ENCODE measurements at places on chromosomes 1 and 21. TPM values are rescaled to one million over a fixed set of nuclear protein-coding genes. Genes with fewer than 3 reads are reported as not detected.

- no peak overlapping the region for H3K4me3 ChIP-seq
- H3K27ac ChIP-seq, result no peak overlapping the region
- no peak for DNase-seq
- H3K36me3 ChIP-seq, result no peaks in the 10 kb centered on the region
- no peaks in the 10 kb centered on the region for H3K27me3 ChIP-seq
- peaks cover 3% of the 10 kb centered on the region for H3K4me1 ChIP-seq
Observed at GRCh38 chr1:231517076-231517475, 11.4 kb upstream of the TSNAX start.

- no peaks in the 10 kb centered on the region for H3K27me3 ChIP-seq
- H3K27ac ChIP-seq, result no peak overlapping the region
- no peaks in the 10 kb centered on the region for H3K36me3 ChIP-seq
- H3K4me3 ChIP-seq, result no peak overlapping the region
- peaks cover 25% of the 10 kb centered on the region for H3K4me1 ChIP-seq
- DNase-seq, result peak; percentile 27
Observed at GRCh38 chr1:9826616-9827015, 2.9 kb upstream of the CLSTN1 start.

GRCh38 chr1:56774067-56774609 is 45.1 kb downstream of the FYB2 start:
- H3K4me3 ChIP-seq, result peak overlapping the region; percentile 19
- no peaks in the 10 kb centered on the region for H3K27me3 ChIP-seq
- no peak for DNase-seq
- H3K36me3 ChIP-seq, result no peaks in the 10 kb centered on the region

GRCh38 chr1:245894843-245895242 is 612.2 kb downstream of the SMYD3 start:
- no peak overlapping the region for H3K4me3 ChIP-seq
- no peaks in the 10 kb centered on the region for H3K36me3 ChIP-seq
- DNase-seq, result no peak
- no peaks in the 10 kb centered on the region for H3K27me3 ChIP-seq
- H3K4me1 ChIP-seq, result no peaks in the 10 kb centered on the region

DNA sequence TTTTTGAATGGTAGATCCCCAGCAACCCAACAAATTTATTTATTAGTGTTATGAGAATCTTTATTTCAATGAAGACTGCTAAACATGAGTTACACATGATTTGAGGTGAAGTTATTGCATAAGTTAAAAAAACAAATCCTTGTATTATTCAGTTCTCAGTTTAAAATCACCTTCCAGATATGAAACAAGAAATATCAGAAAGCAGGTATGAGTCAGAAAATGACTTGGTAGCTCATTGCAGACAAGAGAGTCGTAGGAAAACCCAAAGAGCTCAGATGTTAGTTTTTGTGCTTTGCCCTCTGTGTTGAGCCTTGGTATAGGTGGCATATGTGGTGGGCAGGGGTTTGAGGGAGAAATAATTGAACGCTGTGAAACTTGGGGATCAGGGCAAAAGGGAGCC is 339.4 kb downstream of the BRINP3 start:
- no peaks in the 10 kb centered on the region for H3K36me3 ChIP-seq
- no peak overlapping the region for H3K4me3 ChIP-seq
- no peaks in the 10 kb centered on the region for H3K27me3 ChIP-seq
- H3K4me1 ChIP-seq, result no peaks in the 10 kb centered on the region

- no peaks in the 10 kb centered on the region for H3K36me3 ChIP-seq
- no peaks in the 10 kb centered on the region for H3K27me3 ChIP-seq
- H3K27ac ChIP-seq, result no peak overlapping the region
- DNase-seq, result no peak
- H3K4me3 ChIP-seq, result no peak overlapping the region
Observed at GRCh38 chr21:15000081-15000480, 64.7 kb downstream of the NRIP1 start.

DNA sequence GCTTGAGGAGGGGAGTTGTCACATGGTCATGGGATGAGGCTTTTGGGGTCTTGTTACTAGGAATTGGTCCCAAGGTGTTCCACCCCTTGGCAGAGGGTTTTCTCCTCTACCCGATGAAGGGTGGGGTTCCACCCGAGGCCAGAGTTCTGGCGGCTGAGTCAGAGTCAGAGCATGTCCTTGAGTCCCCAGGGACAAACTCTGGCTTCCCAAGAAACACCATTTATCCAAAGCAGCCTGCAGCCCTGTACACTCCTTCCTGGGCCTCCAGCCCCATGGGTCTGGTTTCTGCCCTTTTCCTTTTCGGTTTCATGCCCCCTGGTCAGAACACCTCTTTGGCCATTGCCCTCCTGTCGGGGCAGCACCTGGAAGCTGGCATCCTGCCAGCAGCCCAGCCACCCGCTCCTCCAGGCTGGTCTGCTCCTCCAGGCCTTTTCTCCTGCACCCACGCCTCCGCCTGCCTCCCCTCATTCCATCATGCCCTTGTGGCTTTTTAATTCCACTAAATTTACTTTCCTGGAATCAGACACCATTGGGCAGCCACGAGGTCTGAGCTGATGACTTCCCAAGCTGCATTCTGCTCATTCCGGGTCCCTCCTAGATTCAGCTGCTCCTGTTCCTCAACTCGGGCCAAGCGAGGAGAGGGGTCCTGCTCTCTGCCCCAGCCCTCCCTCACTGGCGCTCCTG is 301.7 kb upstream of the VAMP3 start:
- no peaks in the 10 kb centered on the region for H3K27me3 ChIP-seq
- H3K4me3 ChIP-seq, result no peak overlapping the region
- H3K36me3 ChIP-seq, result no peaks in the 10 kb centered on the region

DNA sequence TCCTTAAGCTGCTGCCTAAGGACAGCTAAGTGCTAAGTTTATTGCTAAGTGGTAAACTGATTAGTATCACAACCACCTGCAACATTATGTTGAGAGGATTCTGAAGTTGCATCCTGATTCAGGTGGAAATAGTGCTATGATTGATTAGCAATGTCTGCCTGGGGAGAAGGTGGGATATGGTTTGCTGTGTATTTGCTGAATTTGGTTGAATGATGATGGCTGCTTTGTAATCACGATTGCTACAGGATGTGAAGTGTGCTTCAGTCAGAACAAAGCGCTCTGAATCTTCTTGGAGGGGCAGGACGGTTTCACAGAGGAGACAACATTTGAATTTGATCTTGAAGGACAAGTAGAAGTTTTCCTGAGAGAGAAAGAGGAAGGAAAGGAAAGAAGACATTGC is 226.0 kb downstream of the ST6GALNAC3 start:
- H3K36me3 ChIP-seq, result no peaks in the 10 kb centered on the region
- no peak for DNase-seq
- no peaks in the 10 kb centered on the region for H3K4me1 ChIP-seq
- no peak overlapping the region for H3K4me3 ChIP-seq
- no peak overlapping the region for H3K27ac ChIP-seq

DNA sequence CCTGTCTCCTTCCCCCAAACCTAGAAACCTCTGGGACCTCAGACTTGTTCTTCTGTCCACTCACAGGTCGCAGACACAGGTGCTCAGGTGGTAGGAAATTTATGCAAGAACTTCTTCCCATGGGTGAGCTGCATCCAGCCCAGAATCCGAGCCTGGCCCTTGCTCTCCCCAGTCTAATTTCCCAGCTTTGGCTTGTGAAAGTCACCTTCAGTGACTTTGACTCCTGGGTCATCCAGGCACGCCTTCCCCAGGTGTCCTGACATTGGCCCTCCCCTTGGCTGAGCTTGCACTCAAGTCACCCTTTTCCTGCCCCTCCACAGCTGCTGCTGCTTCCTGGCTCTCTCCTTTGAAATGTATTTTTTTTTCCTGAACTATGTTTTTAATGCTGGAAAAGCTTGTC is 6.6 kb downstream of the IPO13 start:
- H3K27me3 ChIP-seq, result no peaks in the 10 kb centered on the region
- H3K36me3 ChIP-seq, result peaks cover 21% of the 10 kb centered on the region
- H3K4me1 ChIP-seq, result peaks cover 4% of the 10 kb centered on the region
- no peak for DNase-seq
- no peak overlapping the region for H3K27ac ChIP-seq

DNA sequence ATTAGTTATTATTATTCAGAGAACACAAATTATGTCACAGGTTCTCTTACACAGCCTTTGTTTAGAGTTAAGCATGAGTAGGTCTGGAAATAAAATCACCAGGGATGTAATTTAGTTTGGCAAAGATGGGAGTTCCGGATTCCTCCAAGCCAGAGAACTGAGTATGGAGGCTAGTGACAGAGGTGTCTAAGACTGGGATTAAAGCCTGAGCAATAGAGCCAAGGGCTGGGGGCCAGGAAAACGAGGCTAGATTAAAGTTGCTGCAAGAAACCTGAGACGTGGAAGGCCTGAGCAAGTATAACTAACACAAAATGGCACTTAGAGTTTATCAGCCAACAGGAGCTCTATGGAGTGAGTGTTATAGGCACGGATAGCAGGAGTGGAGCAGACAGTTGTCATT is 381.6 kb downstream of the SRGAP2C start:
- no peaks in the 10 kb centered on the region for H3K27me3 ChIP-seq
- no peak overlapping the region for H3K27ac ChIP-seq
- no peak overlapping the region for H3K4me3 ChIP-seq

- no peak overlapping the region for H3K27ac ChIP-seq
- H3K4me3 ChIP-seq, result no peak overlapping the region
- no peaks in the 10 kb centered on the region for H3K27me3 ChIP-seq
- DNase-seq, result no peak
- H3K4me1 ChIP-seq, result peaks cover 18% of the 10 kb centered on the region
Observed at GRCh38 chr1:206005778-206006180, 2.6 kb upstream of the RAB7B start.

DNA sequence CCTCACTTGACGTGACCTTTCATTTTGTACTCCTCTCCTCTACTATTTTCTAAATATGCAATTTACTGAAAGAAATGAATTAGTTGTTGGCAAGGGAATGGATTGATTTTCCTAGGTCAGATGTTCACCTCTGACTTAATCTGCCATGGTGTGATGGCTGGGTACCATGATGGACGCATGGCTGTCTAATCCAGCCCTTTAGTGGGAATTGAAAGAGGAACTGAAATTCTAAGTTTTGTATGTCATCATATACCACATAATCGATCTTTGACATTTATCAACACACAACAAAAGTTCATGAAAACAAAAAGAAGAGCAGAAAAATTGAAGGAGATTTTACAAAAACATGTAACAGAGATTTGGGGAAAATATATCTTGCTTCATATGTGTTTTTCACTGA is 331.3 kb upstream of the SNX7 start:
- no peak overlapping the region for H3K4me3 ChIP-seq
- H3K27me3 ChIP-seq, result no peaks in the 10 kb centered on the region
- H3K27ac ChIP-seq, result no peak overlapping the region
- H3K36me3 ChIP-seq, result no peaks in the 10 kb centered on the region
- no peak for DNase-seq

DNA sequence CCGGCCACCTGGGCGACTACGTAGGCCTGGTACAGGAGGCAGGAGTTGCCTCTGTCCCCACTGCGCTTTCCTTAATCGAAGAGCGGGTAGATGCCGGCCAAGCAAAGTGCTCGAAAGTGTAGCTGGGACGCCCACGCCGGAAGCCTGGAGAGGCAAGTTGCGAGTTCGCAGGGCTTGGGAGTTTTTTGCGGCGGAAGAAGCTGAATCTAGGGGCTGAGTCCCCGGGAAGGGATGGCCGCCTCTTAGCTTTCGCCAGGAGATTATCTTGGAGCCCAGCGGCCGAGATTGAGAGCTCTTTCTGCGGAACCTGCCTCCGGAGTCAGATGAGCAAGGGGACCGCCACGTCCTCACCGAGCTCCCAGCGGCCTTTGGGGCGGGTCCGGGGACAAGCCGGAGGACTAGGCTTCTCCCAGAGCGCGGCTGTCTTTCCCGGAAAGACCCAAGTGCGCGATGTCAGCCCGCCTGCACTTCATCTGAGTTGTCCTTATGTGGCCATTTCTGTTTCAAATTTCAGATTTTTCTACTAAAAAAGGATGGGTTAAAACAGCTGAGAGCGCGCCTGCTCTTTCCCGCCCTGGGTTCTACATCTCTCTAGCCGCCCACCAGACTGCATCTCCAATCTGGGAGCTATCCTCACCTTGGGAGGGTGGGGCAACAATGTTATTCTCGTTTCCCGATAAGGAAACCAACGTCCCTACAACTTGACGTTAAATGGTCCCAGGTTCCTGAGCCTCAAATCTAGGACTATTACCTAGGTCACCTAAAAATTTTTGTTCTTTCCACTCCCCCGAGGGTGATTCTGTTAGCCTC is 12.4 kb upstream of the TBX15 start:
- no peak overlapping the region for H3K27ac ChIP-seq
- peaks cover 12% of the 10 kb centered on the region for H3K4me1 ChIP-seq
- H3K36me3 ChIP-seq, result no peaks in the 10 kb centered on the region
- H3K4me3 ChIP-seq, result no peak overlapping the region

DNA sequence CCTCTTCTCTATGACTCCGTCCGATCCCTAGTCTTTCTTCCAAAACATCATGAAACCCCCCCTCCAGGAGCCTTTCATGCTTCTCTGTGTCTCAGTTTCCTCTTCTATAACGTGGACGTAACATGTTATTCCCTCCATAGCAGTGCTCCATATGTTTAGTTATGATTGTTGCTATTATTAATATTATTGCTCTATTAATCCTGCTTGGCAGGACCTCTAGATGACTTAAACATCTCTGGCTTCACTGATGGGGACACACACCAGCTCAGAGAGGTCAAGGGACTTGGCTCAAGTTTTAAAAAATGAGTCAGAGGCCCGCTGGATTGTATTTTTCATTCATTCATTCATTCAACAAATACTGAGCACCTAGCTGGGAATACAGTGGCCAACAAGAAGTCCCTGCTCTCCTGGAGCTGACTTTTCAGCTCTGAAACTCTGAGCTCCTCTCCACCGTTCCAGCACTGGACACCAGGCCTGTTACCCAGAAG is 404 bp upstream of the CPLANE2 start:
- H3K36me3 ChIP-seq, result no peaks in the 10 kb centered on the region
- H3K4me3 ChIP-seq, result peak overlapping the region; percentile 82
- peaks cover 14% of the 10 kb centered on the region for H3K4me1 ChIP-seq
- peak overlapping the region; percentile 94 for H3K27ac ChIP-seq

DNA sequence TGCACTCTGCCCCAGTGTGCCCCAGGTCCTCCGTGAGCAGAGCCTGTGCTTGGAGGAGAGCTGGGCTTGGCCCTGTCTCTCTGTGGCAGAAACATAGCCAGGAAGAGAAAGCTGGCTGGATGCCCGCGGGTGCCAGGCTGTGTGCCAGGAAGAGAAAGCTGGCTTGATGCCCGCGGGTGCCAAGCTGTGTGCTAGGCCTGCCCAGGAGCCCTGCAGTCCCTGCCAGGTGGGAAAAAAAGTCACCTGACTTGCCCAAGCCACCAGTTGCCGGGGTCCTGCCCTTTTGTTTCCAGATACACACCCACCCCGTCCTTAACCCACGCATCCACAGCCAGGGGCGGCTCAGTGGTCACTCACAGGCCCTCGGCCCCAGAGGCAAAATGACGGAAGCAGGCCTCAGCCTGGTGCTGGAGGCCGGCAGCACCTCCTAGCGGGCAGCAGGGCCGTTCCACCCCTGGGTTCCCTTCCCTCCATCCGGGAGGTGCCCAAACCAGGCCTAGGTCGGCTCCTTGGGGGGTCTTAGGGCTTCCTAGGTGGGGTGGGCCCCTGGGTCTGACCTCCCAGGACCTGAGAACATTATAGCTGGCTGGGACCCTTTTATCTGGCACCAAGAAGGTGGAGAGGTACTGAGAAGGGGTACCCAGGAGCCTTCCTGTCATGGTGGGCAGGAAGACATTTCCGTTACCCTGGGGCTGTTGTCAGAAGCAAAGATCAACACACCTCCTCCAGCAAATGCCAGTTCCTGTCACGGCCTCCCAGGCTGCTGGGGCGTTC is 9.1 kb downstream of the ITGB2 start:
- no peaks in the 10 kb centered on the region for H3K36me3 ChIP-seq
- peak; percentile 88 for DNase-seq
- H3K4me1 ChIP-seq, result peaks cover 59% of the 10 kb centered on the region
- H3K27me3 ChIP-seq, result no peaks in the 10 kb centered on the region

Gene NBPF6
- not detected for total RNA-seq

Gene FCRL2
- total RNA-seq, result 0.20 TPM

Gene KRTAP7-1
- total RNA-seq, result not detected

Gene ARHGEF10L
- 34.1 TPM for total RNA-seq

Gene NRDC
- 118 TPM for total RNA-seq

Gene ALX3
- not detected for total RNA-seq

Gene COL11A1
- total RNA-seq, result 1.7 TPM

Gene MROH7
- 3.6 TPM for total RNA-seq

Gene CD160
- total RNA-seq, result 0.93 TPM

Gene TNFSF4
- total RNA-seq, result 0.72 TPM
